Activated T-cell treated with anti-CD3 and anti-CD28 coated beads for 1 hour (primary cell): ENCODE measurements at places on chromosomes 2 and 18.

- no peak for DNase-seq
Measured at GRCh38 chr2:166764702-166765101, 123.6 kb upstream of the XIRP2 start.

DNA sequence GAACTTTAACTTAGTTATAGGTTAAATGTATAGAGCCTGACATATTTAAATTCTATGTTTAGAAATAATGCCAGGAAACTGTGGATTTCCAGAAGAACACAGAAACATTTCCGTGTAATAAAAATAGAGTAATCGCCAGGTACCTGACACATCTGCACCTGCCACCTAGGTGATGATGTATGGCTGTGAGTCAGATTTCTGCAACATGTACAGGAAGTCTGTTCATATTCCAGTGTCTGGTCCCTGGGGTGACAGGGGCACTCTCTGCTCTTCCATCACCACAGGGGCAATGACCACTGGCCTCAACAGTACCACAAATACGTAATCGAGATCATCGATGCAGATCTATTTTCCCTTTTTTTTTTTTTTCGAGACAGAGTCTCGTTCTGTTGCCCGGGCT, 101.1 kb upstream of the LPIN2 start:
- no peak for DNase-seq

- no peak for DNase-seq
Measured at GRCh38 chr18:63158676-63159291, 160.8 kb downstream of the BCL2 start.

DNA sequence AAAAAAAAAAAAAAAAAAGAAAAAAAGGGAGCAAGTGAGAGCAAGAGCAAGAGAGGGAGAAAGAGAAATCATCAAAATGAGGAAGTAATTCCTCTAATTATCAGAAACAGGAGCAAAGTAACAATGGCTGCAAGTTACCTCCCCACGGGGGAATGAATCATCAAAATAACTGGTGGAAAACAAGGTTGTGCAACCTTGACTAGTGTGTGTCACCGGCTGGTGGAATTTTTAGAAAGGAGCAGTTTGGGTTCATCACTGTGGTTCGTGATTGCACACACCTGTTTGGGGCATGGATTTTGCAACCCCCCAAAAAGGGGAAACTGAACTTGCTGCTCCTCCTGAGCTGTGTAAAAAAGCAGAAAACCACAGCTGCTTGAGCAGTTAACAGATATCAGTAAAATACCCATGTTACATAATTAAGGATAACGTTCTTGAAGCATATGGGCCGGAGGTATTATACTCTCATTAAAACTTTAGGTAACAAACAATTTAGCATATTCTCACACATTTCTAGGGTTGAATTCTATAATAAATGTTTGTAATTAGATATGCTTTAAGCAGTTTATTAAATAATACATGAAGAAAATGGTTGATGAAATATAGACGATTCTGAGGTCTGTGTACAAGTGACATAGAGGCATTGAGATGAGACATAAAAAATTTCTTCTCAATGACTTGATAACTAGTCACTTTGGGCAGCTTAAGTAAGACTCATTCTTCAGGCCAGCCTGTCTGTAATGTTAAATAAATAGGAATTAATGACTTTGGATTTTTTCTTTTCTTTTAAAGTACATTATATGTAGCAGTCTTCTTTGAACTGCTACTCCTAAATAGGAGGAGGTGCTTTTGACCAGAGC, 184.2 kb upstream of the ZEB2 start:
- no peak for DNase-seq

- no peak for DNase-seq
Measured at GRCh38 chr18:7953095-7953958, 386.2 kb downstream of the PTPRM start.

DNA sequence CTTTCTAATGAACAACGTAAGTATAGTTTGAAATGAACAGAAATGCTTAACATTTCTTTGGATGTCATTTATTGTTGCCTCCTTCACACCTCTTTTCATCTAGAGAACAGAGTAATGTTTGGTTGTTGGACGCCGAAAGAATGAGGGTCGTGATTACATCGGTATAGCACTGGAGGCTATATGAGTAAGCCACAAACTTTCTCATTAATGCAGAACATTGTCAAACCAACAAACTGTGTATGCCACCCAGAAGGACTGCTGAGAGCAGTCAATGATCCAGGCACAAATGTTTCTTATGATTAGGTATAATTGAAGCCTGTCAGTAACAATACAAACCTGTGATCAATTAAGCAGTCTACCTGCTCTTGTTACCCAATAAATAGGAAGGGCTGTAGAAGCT, 1494.7 kb upstream of the NXPH2 start:
- no peak for DNase-seq

DNA sequence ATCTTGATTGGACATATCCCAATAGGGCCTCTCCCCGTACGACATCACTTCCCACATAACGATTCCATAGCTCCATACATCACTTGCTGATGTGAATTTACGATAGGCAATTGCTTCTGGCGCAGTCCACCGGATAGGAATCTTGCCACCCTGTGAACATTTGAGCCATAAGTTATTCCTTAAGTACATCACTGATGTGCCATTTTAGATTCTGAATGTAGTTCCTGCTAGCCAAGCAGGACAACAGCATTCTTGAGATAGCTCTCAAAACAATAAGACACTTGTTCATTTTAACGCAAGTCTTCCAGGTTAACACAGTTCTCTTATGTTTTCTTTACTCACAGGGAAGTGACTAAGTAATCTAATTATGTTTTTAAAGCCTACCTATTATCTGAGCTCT, 138.0 kb downstream of the EPHA4 start:
- DNase-seq = no peak

GRCh38 chr18:57836557-57836956, 33.4 kb upstream of the ATP8B1 start:
- DNase-seq = no peak

- DNase-seq = no peak
Measured at GRCh38 chr2:145744541-145745386, 1224.8 kb upstream of the ZEB2 start.

GRCh38 chr2:164567335-164567989, 53.8 kb downstream of the GRB14 start:
- DNase-seq = no peak

DNA sequence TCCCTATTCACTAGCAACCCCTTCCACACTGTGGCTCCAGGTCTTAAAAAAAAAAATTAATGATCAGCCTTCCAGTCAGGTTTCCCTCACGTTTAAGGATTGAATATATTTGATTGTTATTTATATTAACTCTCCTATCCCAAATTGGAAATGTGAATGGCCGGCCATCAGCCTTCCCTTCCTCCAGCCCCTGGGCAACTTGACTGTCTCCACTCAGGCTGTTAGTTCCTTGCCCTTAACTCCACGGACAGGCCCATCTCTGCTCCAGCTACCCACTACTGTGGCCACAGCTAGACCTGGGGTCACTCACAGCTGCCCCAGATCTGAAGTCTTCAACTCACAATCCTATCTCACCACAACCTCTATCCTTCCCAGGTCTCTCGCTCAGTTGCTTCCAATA, 39.9 kb downstream of the THOC1 start:
- DNase-seq = no peak

- no peak for DNase-seq
Measured at GRCh38 chr2:66460031-66460430, 25.1 kb downstream of the MEIS1 start.

DNA sequence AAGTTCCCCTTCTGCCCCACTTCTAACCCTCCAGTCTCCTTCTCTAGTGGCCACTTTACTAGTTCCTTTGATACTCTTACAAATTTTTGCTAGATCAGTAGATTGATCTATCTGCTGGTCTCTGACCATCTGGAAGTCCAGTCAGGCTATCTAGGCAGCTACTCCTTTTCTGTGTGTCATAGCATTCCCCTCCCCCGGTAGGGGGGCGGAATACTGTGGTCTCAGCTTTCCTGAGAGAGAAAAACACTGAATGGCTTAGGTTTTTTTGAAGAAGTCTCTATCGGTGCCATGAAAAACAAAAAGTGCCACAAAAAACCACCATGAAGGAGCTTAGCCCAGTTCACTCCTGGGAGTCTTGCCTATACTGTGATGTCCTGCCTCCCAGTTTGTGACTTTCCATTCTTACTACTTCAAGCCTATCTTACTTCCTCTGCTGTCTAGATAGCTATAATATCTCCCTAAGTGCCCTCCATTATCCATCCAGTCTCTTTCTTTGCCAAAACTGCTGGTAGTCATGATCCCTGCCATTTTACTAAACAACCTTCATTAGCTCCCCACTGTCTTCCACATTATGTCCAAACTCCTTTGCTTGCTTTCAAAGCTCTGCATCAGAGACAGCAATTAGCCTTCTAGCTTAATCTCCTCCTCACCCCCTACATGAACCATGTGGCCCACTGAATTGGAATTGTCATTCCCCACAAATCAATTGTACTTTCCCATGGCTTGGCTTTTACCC, 29.9 kb downstream of the TPGS2 start:
- no peak for DNase-seq

GRCh38 chr2:205754924-205755321, 72.6 kb downstream of the NRP2 start:
- no peak for DNase-seq

DNA sequence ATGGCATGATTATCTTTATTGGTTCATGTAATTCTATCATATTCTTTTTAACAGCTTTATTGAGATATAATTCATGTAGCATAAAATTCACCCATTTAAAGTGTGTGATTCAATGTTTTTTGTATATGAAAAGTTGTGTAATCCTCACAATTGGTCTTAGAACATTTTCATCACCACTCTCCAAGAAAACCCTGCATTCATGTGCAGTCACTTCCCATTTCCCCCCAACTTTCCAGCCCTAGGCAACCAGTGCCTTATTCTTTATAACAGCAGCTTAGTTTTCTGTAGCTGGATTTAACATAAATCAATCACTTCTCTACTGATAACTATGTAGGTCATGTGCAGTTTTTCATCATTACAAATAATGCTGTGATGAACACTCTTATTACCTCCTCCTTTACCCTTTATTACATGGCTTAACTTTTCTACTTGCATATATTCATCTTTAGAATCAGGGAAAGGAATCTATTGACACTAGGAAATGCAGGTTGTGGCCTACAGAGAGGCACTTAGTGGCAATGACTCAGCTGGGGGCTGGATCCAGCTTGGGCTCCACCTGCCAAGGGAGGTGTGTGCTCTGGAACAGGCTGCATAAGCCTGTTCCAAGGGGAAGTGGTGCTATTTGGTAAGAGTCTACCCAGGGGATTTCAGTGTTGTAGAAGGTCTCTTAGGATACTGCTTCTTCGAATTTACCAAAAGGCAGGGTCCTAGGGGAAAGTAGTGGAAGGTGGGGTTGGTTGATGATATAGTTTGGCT, 89.1 kb downstream of the ETAA1 start:
- no peak for DNase-seq

- no peak for DNase-seq
Measured at GRCh38 chr2:186569897-186570296, 20.0 kb upstream of the ITGAV start.

GRCh38 chr2:232211743-232212686, 166.5 kb upstream of the ALPP start:
- DNase-seq = no peak

DNA sequence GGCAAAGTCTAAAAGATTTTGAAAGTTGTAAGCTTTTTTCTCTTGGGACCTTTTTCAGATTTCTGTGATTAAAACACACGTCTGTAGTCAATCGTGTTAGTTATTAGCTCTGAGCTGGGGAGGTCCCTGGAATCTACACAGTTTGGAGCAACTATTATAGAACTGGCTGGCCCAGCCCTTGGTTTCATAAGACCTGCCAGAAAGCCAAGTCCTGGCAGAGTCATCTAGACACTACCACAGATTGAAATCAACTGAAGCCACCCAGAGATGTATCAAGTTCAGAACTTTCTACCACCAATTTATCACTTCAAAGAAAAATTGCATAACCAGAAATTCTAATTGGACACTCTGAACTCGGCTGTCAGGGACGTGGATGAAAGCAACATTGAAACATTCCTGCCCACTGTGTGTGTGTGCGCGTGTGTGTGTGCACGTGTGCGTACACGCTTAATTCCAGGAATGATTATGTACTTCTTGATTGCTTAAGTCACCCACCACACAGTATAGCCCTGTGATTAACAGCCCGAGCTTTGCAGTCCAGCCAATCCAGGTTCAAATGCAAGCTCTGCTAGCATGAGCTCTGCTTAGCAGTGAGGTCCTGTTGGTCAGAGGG, 126.3 kb downstream of the TPGS2 start:
- DNase-seq = no peak

DNA sequence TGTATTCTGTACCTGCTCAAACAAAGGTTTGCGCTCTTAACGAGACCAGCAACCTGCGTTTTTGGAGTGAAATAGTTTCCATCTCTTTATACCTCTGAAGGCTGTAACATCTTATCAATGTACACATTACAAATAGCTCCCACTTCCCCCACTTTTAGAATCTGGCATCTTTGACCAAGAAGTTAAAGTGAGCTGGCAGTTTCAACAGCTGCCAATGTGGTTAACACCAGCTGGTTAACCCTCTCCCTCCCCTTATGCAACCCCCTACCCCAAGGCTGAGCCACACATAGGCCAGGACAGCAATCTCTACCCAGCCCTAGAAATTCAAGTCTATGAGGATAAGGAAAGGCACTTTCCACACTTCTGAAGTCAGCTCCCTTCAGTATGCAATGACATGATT, 2.2 kb upstream of the SERTAD2 start:
- no peak for DNase-seq

DNA sequence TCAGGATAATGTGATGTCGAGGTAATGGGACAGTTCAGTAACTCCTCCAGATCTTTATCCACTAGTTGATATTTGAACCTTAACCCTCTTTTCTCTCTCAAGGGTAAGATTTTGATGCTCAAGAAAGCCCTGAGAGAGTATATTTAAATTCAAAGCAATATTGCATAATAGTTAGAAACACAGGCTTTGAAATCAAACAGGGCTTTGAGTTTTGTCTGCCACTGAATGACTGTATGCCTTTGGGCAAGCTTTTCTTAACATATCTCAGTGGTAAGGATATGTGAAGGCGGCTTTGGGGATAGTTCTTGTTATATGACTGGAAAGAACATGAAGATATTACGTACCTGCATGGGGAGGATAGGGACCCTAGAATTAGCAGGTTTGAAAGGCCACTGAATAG, 11.1 kb downstream of the ITPRID2 start:
- DNase-seq = no peak

DNA sequence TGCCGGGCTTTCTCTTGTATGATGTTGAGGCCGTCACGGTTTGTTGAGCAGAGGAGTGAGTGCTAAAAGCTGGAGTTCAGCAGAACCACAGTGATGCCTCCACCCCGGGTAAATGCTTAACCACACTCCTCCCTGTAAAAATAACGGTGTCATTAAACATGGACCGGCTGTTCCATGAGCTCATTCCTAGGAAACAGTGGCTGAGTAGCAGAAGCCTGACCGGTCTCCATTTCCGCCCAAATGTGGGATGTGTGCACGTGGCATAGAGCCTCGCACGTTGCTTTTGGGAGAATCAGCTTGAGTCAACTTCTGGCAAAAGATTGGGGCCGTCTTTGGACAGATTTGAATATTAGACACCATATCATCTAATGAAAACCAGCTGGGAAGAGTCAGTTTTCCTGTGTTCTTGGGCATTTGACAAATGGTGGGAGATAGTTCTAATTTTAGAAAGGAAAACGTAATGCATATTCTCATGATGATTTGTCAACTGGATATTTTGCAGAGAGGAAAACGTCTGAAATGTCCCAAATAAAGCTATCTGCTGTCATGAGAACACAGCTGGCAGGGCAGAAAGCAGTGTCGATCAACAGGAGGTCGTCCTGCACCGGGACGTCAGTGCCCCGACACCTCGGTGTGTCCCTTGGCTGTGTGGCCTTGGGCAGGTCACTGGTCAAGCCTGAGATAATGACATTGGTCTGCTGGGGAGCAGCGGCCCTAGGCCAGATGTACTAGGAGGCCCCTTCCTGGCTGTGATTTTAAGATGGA, 42.4 kb downstream of the LRRFIP1 start:
- DNase-seq = no peak
